Posterior vena cava (tissue), 2 donors: ENCODE measurements at places on chromosomes 1 and 21. TPM values are rescaled to one million over a fixed set of nuclear protein-coding genes. Genes with fewer than 3 reads are reported as not detected.

DNA sequence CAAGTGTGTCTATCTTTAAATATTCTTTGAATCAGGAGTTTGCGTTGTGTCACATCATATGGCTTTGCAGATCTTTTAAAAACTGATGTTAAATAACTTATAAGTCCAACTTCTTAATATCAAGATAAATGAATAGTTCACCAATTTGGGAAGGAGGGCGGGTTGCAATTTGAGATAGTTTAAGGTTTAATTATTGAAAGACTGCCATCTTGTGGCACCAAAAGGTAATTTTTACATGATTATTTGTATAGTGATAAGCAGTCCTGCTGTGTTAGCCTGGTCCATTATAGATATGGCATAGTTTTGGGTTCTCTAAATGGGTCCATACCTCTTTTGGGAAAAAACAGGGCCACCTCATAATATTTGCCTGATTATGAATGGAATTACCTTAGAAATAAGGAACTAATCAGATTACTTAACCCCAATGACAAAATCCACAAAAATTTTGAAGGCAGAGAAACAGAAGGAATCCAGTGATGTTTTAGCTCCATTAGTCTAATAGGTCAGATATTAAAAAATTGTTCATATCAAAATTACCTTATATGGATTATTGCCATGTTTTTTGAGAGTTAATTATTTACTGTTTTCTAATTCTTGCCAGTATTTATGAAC lies 64.3 kb downstream of the PRKAA2 start:
- no peak for DNase-seq

DNA sequence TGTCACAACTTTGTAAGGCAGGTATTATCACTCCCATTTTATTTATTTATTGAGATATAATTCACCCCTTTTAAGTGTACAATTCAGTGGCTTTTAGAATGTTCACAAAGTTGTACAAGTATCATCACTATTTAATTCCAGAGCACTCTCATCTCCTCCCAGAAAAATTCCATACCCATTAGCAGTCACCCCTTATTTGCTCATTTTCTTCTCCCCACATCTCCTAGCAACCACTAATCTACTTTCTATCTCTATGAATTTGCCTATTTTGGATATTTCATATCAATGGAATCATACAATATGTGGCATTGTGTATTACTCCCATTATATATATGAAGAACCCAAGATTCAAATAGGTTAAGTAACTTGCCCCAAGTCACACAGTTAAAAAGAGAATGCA lies 7.0 kb downstream of the DSTYK start:
- no peak for DNase-seq

- DNase-seq = no peak
Observed at GRCh38 chr1:214840356-214840755, 237.4 kb downstream of the CENPF start.

- DNase-seq = no peak
Observed at GRCh38 chr1:115790846-115791245, 22.3 kb upstream of the CASQ2 start.

The CD84 gene
- total RNA-seq = 6.9 TPM

DNA sequence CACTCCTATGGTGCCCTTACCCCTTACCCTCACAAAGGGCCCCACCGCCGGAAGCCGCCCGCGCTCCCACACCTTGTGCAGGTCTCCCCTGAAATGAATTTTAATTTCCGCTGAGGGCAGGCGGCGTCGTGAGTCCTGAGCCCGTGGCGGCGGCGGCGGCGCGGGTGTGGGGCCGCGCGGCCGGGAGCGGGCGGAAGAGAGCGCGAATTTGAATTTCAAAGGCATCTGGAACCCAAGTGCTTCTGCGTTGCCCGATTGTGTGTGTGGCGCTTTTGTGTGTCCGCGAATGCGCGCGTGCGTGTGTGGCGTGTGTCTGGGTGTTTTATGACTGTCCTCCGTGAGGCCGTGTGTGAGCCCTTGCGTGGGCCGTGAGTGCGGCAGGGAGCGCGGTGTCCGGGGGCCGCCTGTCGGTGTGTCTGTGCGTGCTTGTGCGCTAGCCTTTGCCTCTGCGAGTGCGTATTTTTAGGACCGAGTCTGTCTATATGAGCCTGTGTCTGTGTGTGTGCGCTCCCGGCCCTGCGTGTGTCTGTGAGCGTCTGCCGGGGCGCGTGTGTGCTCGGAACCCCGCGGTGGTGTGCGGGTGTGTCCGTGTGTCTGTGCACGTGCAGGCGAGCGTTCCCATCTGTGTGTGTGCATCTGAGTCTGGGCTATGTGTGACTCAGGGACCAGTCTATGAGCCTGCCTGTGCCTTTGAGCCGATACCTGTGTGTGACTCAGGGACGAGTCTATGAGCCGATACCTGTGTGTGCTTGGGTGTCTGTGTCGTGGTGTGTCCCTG lies 7.9 kb upstream of the ADGRB2 start:
- DNase-seq = no peak
